CD4-positive, alpha-beta T cell treated with Interleukin-4 for 4 hours (primary cell): ENCODE measurements at places on chromosomes 5 and 9.

DNA sequence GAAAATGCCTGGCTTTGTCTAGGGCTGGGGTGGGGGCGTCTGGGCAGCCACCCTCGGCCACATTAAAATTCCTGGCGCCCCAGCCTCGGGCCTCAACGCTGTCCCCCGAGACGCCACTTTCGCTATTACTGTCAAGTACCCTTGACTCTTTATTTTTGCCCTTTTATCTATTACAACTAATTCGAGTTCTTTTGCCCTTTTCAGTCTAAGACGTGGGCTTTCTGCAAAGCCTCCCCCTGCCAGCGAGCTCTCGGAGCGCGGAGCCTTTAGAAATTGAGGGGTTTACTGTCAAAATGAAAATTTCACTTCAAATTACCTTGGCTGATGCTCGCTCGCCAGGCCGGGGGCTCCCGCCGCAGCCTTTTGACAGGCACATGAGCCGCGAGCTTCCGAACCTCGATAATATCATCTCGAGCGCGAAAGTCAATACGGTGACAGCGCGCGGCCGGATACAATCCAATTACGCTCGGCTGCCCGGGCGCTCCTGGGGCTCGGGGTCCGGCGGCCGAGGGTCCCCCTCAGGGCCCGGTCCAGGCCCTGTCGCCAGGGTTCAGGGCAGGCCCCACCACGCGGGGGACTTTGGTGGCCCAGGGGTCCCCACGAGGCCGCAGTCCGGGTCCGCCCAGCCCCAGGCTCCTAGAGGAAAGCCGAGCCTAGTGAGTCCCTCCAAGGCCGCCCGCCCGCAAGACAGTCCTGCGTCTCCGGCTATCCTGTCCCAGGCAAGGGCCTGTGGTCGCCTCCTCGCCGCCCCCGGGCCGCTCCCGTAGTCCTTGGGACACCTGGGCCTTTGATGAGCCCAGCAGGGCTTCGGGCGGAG is 6.7 kb downstream of the IRX4 start:
- DNase-seq: no peak

GRCh38 chr9:127450243-127450760 is 904 bp downstream of the RPL12 start:
- DNase-seq: no peak

- no peak for DNase-seq
Measured at GRCh38 chr5:83015676-83016075, 61.5 kb downstream of the TMEM167A start.

GRCh38 chr5:68849103-68849502 is 244.7 kb upstream of the SLC30A5 start:
- DNase-seq: no peak

DNA sequence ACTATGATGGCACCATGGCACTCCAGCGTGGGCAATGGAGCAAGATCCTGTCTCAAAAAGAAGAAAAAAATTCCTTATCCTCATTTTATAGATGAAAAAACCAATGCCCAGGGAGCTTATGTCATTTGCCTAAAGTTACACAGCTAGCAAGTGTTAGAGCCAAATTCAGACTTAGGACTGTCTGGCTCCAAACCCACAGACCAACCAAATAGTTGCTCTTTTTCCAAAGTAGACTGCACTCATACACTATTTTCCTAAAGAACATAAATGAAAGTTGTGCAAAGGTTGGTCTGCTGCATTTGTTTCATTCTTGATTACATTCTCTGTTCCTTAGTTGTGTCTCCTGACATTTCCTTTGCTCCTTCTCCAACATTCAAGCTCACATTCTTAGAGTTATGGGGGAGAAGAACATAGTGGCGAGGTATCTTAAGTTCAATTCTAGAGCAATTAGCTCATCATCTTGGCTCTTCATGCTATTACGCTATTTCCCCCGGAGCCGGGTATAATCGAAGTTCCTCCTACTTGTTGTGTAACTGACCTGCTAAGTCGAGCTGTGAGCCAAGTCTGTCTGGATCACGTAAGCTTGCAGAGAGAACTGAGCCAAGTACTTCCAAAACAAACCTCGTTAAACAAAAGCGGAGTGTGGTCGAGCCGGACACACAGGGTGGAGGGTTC is 138.3 kb downstream of the RFK start:
- DNase-seq: no peak

- DNase-seq: no peak
Measured at GRCh38 chr5:150137168-150137957, 18.3 kb downstream of the PDGFRB start.

- peak; percentile 32 for DNase-seq
Measured at GRCh38 chr5:79025054-79025472, 40.0 kb upstream of the ARSB start.
